ENCODE measurements at places on chromosomes 6 and 20.

DNA sequence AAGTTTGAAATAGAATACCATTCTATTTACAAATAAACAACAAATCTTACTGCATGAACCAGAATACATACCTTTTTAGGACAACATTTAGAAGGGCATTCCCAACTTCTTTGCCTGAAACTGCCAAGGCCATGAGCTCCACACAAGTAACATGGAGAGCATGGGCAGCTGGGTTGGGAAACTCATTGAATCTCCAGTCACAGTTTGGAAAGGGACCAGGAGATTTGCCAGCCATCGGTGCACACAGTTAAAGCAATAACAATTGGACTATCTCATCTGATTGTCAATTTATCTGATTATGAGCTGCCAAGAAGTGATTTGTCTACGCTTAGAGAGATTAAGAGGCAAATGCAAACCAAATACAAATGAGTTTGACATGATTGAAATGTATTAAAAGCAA lies 19.9 kb downstream of the ARG1 start:
- no peak for DNase-seq

- no peak for DNase-seq
These were observed 32.3 kb downstream of the UST start for GRCh38 chr6:148779142-148779562.

- DNase-seq: no peak
These were observed 506.6 kb downstream of the DHX35 start for GRCh38 chr20:39468703-39469102.

- DNase-seq: no peak
These were observed 12.3 kb upstream of the CCDC167 start for GRCh38 chr6:37511910-37512399.

- DNase-seq: no peak
These were observed 167.9 kb upstream of the TNFAIP3 start for GRCh38 chr6:137699031-137699683.

DNA sequence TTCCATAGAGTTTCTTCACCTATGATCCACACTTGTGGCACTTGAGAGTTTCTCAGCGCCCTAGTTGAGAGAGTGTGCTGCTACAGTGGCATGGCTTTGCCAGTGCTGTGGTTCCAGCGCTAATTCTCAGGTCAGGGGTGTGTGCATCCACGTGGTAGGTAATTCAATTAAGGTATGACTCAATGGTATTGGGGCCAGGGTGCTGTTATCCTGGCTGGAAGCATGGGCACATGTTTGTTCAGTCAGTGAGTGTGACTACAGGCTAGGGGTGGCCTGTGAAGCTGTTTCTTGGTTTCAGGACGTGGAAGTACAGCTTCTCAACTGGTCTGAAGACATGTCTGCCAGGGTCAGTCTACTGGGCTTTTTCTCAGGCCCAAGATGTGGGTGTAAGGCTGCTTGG lies 3.0 kb upstream of the SEMG2 start:
- no peak for DNase-seq

DNA sequence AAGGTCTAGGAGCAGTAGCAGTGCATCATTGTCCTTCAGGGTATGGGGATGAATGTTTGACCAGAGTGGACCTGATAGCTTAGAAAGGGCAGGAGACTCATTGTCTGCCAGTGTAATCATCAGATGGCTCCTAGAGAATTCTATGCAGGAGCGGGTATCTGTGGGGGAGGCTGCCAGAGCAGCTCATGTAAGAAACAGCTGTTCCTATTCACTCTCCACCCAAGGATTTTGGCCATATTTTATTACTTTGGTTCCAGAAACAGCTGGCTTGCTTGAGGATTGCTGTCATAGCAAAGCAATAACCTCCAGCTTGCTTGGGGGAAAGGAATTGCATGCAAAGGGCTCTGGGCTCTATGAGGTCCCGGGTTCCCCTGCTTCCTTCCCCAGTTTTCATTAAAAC lies 44.1 kb downstream of the RALY start:
- no peak for DNase-seq

GRCh38 chr6:11353921-11354389 lies 121.5 kb upstream of the NEDD9 start:
- DNase-seq: no peak

GRCh38 chr20:60584221-60584620 lies 626.0 kb downstream of the CDH26 start:
- DNase-seq: no peak

GRCh38 chr20:61263084-61263695 lies 11.1 kb downstream of the CDH4 start:
- DNase-seq: no peak

- DNase-seq: no peak
These were observed 61.4 kb upstream of the TNFAIP3 start for GRCh38 chr6:137805622-137806021.

- DNase-seq: no peak
These were observed 54.1 kb downstream of the CCN2 start for GRCh38 chr6:131897050-131897435.

DNA sequence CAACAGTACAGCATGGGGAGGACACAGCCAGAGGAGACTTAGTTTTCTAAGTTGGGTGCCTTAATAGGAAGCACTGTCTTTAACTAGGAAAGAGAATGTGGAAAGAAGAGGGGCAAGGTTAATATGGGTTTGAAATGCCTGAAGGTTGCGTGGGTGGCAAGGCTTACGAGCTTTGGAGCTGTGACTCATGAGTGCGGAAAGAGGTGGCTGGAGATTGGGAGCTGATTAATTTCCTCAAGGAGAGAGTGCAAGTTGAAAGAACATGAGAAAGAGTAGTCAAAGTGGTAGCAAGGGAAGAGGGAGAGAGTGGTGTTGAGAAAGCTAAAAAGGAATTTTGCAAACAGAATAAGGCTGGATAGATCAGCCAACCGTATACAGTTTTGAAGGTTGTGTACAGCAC lies 315.1 kb upstream of the PRND start:
- DNase-seq: no peak

DNA sequence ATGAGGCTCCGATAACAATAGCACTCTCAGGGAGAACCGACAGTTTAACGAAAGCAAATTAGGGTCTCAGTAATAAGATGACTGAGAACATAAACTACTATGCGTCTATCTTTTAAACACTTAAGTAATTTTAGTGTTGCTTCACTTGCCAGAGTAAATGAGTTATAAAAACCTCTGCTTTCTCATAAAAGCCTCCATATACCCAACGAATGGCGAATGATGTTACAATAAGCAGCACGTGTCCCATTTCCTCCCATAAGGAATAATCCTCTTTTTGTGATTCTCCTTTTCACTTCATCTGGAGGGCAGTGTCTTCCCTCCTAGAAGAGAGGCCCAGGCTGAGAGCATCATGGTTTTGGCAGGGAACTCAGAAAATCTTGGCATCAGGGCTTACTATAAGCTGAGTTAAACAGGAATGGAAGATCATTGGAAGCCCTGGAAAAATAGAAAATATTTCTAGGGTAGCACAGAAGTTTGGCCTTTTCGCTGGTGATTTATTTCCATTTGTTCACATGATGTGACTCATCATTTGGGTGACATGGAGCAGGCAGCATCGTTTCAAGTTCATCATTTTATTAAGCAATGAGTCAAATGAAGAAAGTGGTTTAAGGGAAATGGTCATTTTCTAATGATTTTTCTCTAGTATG lies 255.4 kb downstream of the ATXN1 start:
- DNase-seq: no peak

- DNase-seq: no peak
These were observed 61.4 kb upstream of the NT5E start for GRCh38 chr6:85388531-85388930.

- DNase-seq: no peak
These were observed 480.7 kb downstream of the RFPL4B start for GRCh38 chr6:112827793-112828192.

DNA sequence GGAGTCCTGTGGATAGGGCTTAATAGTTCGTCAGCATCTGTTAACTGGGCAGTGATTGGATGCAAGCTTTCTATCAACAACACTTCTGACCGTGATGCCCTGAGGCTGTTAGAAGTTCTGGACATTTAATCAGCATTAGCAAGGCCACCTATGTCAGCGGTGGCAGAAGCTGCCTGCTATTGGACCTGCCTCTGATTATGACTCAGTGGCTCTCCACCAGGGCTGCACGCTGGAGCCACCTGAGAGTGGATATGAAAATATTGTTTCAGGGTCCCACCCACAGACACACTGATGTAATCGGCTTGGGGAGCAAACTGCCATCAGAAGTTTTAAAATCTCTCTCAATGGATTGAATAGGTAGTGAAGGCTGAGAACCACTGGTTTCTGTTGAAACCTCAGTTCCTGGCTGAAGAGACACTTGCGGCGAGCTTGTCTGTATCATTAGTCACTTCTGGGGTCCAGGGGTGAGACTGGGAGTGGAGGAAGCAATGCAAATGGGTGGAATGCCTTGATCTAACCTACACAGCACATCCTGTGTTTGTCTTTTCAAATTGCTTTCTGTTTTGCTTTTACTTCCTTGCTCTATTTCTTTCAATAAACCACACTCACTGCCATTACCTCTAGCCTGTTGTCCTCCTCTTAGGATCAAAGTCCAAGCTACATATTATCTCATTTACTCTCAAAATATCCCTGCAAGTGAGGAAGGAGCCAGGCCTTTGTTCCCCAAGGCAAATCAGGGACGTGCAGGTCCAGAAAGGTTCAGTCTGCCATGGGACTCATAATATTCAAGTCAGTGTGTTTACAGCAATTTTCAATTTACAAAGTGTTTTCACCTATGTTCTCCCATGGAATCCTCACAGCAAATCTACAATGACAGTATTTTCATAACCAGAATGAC lies 4.2 kb downstream of the CLIC5 start:
- peak; percentile 58 for DNase-seq

DNA sequence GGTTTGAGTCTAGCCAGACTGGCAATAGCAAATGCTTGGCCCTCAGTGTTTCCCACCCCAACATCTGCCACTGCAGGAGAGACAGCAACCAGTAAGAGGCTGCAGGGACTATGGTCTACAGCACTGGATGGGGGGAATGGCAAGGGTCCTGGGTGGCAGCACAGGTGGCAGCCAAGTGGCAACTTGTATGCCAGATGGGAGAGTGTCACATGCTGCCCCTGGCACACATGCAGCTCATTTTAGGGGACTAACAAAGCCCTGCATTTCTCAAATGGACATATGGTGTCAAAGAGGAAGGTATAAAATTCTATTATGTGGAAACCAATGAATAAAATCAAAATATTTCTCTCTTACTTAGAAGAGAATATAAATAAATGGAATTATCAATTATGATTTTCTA lies 298.7 kb upstream of the MARCKS start:
- no peak for DNase-seq

- DNase-seq: no peak
These were observed 243.6 kb downstream of the TFAP2B start for GRCh38 chr6:51062166-51062722.

DNA sequence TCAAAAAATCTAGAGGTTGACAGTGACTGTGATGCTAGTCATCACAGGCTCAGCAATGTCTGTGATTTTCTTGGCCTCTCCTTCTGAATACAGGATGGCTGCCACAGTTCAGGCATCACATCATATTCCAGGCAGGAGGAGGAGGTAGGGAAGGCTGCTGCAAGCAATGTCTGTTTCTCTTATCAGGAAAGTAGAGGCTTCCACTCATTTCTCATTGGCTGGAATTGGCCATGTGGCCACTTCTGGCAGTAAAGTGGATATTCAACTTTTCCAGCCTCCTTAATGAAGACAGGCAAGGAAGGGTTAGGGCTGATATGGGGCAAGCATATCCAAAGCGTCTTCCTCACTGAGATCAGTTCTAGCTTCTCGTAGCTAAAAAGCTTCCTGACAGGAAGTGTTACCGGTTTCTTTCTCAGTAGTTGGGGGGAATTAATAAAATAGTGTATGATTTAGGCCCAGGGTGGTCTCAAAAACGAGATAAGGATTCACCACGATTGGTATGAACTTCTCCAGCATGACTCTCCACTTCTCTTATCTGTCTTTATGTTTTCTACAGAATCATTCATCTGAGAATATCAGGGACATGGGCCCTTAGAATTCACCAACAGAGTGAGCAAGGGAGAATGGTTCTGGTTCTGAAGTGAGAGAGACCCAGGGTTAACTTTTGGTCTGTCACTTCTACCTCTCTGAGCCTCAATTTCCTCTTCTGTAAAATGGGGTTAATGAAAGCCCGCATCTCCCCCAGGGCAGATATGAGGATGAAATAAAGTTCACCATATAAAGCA lies 32.7 kb upstream of the PSMF1 start:
- no peak for DNase-seq

DNA sequence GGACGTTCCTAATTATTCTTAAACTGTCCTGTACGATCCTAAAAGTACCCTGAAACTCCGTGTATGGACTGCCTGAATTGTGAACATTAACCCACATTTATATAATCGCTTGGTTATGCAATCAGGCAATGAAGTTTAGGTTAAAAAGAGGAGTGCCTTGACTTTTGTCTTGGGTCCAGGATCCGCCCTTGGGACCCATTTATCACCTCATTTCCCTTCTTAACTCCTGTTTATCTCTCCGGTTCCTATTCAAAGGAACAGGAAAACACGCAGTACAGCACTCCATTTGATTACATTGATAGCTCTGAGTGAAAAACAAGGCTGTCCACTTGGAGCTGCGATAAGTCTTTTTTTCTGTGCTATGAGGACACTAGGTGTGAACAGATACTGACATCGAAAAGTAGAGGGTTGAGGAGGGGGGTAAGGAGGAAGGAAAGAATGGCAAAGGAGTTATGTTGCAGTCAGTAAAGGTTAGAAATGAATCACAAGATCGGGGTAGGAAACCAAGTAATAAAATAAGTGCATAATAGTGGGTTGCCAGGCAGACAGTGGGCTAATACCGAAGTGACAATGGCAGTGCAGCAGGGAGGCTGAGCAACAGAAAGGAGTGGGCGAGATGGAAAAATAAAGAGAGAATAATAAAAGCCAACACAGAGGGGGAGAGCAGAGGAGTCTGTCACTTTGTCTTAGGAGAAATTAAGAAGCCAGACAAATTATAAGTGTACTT lies 15.9 kb upstream of the PCK1 start:
- DNase-seq: no peak

DNA sequence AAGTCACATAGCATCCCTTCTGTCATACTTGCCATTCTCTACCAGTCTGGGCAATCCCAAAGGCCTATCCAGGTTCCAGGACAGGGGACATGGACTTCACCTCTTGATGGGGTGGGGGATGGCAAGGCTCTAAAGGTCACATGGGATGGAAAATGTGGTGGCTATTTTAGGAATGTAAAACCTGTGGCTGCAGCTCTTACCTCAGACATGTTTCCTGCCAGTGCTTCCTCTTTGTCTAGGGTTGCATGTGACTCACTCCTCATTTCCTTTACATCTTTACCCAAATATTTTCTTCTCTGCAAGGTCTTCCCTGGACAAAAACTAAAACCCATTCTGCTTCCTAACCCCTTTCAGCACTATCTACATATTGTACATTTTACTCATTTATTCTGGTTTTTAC lies 135.7 kb downstream of the BTBD3 start:
- peak; percentile 3 for DNase-seq

- DNase-seq: no peak
These were observed 191.3 kb upstream of the ARID1B start for GRCh38 chr6:156585859-156586258.
